Stimulated activated CD4-positive, alpha-beta T cell treated with anti-CD3 and anti-CD28 coated beads, Interleukin-4, amount 100 ng/mL, for 4 hours (primary cell): ENCODE measurements at places on chromosomes 16 and 17.

DNA sequence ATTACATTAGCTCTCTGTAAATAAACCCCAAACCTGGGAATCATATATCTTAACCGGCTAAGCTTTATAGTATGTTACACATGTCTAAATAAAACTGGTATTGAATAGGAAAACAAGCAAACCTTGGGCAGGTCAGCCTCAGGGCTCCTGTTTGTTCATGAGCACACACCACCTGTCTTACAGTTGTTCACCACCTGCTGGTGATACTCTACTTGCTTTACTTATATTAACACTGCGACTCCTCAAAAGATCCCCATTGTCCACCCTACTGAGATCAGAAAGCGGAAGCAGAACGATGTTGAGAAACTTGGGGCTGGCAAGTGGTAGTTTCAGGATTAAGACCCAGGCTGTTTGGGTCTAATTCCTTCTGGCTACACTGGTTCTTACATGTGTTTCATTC, 16.4 kb downstream of the CDH13 start:
- DNase-seq = no peak

- DNase-seq = peak; percentile 86
Observed at GRCh38 chr16:89115216-89115861, 21.7 kb downstream of the ACSF3 start.

DNA sequence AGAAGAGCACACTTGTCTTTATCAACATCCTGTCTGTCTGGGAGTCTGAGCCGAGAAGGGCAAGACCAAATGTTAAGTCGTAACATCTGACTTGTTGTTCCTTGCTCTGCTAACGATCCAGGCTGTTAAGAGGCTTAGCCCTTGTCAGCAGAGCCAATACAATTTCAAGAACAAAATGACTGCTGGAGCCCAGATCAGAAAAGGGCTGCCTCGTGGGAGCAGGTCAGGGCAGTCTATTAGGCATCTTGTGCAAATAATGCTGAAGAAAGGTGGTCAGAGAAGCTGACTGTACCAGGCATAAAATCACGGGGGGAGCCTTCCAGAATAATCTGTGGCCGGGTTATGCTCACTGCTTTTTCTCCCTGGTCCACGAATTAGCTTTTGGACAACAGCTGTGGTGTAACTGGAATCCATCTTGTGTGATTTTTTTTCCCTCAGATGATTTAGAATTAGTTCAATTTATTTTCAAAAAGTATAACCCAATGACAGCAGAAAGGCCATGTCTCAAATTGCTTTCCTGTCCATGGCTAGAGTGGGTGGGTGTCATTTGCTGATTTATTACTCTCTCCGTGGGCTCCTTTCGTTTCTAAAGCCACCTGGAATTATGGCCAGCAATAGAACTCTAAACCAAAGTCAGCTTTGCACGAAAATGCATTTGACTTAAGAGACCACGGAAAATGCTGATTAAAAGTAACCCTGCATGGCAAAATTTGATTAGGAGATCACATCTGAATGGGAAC, 221.1 kb upstream of the HSBP1 start:
- DNase-seq = no peak

DNA sequence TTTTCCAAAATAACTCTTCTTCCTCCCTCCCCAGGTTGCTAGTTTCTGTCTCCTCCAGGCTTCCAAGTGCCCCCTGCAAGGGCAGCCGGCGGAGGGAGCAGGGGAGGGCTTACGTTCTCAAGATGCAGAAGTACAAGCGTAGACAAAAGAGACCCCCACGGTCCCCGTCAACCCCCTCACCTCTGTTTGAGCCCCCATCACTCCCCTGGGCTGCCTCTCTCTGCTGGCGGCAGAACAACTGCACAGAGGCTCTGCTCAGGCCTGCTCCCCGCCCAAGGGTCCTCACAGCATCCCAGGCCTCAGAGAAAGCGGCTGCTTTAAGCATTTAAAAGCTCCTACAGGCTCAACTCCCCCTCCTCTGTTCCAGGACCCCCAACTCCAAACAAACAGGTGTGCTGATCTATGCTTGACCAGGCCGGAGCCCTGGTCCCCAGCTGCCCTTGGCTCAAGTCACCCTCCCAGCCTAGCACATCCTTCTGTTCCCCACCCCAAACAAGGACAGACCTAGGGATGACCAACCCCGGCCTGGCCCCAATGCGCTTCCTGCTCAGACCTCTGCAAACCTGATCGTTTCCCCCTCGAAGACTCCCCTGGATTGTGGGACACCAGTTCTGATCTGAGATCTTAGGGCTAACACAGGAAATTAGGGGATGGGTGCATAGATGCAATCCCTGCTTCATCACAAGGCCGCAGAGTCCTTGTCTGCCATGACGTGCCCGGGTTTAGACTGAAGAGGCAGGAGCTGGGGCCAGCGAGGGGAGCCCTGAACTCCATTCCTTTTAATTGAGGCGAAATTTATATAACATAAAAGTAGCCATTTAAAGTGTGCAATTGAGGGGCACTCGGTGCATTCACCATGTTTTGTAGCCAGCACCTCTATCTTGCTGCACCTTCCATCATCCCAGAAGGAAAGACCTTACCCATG, 17.2 kb upstream of the RBFOX3 start:
- DNase-seq = no peak

DNA sequence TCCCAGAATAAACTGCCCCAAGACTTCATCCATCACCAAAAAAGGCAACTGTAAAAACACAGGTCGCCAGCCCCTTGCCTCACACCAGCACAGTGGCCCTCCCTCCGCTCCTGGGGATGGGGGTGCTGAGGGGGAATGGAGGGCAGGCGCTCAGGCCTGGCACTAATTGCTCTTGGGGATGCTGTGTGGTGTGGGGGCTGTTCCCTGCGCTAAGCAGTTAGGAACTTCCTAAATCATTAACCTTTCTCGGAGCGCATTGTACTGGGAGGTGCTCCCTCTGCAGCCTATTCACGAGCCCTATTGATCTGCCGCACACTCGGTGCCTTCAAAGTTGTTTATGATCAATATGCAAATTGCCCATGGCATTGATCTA, 199.9 kb downstream of the ZFHX3 start:
- DNase-seq = no peak

DNA sequence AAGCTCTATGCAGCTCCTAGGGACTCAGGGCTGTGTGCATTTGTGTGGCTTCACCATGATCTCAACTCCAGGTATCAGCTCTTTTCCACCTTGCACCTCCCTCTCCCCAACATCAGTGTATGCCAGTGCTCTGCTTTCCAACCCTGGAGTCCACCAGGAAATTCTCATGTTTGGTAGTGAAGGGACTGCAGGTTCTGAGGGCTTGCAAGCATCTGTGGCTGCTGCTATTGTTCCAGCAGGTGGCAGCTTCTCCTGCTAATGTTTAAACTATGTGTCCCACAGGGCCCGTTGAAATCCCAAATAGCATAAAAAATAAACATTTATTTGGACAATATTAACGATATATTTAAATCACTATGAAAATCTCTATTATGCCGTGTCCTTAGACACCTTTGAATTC, 82.0 kb downstream of the RGS9 start:
- DNase-seq = no peak

DNA sequence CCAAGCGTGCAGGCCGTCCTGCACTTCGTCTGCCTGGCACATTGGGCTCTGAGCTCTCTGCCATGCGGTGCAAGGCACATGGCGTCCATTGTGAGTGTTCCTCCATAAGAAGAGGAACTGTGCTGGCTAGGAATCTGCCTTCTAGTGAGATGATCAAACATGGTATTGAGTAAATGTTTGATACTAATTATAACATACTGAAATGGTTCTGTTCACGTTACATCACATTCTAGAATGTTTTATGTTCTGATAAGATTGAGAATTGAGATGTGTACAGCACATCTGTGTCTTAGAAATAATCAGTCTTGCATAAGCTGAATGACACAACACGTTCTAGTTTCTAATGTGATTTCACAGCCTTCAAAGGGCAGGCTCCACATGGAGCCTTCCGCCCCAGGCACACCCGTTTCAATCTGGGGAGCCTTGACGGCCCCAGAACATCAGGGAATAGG, 42.9 kb downstream of the USP10 start:
- DNase-seq = no peak

GRCh38 chr17:47741109-47741792, 8.2 kb downstream of the TBX21 start:
- DNase-seq = no peak

DNA sequence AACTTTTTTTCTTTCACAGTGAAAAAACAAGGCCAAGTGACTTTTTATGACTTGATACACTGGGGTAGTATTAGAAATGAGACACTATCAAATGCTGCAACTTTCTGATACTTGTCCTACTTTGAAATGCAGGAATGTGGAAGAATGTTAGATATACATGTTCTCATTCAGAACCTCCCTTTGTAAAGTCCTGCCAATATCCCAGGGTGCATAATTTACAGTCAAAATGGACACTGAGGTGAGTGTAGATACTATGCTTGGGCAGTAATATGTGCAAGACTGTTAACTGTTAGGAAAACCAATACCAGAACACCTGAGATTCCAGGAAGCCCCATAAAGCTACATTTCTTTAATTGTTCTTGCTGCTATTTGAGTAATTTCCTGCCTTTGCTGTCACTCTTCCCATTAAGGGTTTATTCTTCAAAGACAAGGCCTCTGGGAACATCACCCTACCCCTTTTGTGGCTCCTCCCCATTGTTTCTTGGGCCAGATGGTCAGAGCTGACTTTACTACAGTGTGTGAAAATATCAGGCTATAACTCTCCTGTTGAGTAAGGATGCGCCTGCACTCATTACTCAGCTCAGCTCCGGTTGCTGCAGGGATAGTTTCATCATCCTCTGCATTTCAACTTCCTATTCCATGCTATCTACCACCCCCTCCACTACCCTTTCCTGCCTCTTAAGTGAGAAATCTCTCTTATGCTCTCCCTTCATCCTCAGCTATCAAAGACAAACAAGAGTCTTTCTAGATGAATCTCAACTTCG, 48.7 kb downstream of the TMEM100 start:
- DNase-seq = no peak

- no peak for DNase-seq
Observed at GRCh38 chr17:67628580-67629013, 89.1 kb upstream of the NOL11 start.

DNA sequence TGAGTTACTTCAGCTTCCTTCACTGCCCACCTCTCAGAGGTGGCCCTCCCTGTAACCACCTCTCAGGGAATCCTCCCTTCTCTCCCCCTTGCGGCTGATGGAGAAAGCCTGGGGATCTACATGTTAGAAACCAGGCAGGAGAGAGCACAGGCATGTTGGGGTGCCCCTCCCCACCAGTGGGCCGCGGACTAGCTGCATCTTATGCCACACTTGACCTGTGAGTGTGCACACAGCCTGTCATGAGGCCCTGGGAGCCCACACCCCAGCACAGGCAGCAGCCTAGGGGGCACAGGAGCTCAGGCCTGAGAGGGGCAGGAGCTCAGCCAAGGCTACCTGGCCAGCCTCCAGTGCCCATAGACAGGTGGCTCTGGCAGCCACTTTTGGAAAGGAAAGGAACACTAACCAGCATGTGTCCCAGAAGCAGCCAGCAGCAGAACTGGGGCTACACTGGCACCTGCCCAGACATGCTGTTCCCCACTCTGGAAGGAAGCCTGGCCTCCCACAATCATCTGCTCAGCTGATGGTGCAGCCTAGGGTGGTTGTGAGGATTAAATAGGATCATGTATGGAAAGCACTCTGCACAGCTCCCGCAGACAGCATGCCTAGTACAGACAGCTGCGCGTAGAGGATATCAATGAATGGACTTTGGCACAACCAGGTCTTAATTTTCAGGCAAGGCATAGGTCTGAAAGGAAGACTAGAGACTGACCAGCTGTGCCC, 60.5 kb downstream of the TMEM132E start:
- DNase-seq = no peak

- no peak for DNase-seq
Observed at GRCh38 chr16:424033-424622, 1.3 kb upstream of the RAB11FIP3 start.

DNA sequence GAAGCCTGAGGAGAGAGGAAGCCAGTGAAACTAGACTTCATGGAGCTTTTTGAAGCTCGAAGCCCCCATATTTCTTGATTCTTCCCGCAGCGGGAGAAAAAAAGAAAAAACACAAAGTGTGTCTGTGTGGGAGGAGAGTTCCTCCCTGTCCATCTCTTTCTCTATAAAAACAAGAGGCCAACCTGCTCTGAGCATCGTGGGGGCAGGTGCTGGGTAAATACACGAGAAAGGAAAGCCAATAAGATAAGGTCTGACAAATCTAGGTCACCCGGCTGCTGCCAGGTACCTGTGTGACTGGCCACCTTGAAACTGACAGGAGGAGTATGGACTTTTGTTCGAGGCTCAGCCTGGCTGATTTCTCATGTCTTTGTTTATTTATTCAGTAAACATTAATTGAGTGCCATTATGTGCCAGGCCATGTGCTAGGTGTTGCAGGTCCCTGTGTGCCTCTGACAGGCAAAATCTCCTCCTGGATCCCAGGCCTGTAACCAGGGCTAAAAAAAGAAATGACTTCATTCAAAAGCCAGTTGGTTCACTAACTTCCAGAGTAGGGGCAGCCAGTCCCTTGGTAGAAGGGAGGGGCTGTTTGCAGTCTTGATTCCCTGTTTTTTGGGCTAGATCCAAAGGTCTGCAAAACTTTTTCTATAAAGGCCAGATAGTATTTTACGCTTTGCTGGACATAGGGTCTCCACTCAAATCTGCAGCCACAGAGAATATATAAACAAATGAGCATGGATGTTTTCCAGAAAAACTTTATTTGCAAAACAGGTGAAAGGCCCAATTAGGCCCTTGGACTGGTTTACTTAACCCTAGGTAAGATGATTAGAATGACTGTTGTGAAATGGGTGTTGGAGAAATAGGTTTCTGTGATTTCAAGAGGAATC, 35.6 kb downstream of the YPEL2 start:
- no peak for DNase-seq

- no peak for DNase-seq
Observed at GRCh38 chr16:73951481-73951880, 345.1 kb upstream of the PSMD7 start.

DNA sequence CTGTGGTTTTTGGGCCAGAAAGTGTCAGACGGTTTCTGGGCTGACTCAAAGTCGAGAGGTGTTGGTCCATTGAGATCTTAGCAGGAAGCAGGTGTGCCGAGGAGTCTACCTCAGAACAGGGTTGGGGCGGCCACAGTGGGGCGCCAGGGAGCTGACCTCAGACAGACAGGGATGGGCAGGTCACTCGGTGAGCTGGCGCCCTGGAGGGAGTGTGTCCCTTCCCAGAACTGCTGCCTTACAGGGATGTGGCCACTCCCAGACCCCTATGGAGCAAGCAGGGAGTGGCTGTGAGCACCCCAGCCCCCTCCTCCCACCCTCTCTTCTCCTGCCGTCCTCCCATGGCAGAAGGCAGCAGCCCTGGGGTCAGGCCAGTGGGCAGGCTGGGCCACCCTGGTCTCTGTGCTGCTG, 14.0 kb upstream of the DPEP1 start:
- DNase-seq = no peak

DNA sequence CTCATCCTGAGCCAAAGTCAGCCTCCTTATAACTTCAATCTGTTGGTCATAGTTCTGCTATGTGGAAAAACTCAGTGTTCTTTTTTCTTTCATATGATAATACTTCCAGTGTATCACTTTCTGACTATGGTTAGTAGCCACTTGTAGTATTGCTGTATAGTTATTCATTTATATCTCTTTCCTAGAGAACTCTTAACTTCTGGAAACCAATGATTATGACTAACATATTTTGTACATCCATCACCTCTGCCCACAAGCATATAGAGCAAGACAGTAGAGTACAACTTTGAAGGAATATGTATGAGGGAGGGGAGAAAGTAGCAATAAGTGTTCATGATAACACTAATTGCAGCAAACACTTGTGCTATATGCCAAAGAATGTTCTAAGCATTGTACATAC, 38.6 kb downstream of the COX10 start:
- no peak for DNase-seq

GRCh38 chr17:36514856-36515255, 19.8 kb downstream of the MYO19 start:
- no peak for DNase-seq
